ENCODE measurements at places on chromosomes 11 and 22.
A peak's percentile ranks its signal among the peaks of the same experiment; 100 is the strongest.

- no peak for DNase-seq
These were observed 68.2 kb downstream of the CASP12 start for GRCh38 chr11:104830080-104830479.

GRCh38 chr11:69664901-69665300 is 10.3 kb downstream of the LTO1 start:
- DNase-seq = peak; percentile 28

DNA sequence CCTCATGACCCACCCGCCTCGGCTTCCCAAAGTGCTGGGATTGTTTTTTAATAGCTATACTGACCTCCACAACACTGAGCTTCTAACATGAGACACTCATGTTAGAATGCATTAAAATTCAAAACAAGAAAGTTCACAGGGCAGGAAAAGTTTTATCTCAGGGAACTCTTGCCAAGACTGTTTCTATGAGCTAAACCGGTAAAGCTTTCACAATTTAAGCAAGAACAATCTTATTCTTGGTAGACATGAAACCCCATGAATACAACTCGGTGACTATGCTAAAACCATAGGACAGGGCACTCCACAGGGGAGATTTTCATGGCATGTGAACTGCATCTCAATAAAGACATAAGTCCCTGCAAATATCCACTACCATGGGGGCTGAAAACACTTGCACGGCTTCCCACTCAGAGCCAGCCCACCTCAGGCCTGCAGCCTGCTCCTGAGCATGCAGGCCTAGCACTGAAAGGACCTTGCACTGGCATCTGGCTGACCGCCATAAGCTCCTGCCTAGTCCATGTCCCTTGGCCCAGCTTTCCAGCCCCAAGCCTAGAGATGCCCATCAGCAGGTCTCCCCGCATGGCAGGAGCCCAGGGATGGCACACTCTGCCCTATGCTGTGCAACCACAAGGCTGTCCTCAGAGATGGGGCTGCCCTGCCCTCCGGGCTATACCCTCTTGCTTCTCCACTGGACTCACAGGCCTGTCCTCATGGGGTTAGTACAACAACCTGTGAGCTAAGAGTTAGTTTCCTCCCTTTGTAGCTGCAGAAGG is 58.4 kb downstream of the DGCR2 start:
- DNase-seq = peak; percentile 33

- DNase-seq = no peak
These were observed 22.9 kb downstream of the POLD3 start for GRCh38 chr11:74615311-74615710.

DNA sequence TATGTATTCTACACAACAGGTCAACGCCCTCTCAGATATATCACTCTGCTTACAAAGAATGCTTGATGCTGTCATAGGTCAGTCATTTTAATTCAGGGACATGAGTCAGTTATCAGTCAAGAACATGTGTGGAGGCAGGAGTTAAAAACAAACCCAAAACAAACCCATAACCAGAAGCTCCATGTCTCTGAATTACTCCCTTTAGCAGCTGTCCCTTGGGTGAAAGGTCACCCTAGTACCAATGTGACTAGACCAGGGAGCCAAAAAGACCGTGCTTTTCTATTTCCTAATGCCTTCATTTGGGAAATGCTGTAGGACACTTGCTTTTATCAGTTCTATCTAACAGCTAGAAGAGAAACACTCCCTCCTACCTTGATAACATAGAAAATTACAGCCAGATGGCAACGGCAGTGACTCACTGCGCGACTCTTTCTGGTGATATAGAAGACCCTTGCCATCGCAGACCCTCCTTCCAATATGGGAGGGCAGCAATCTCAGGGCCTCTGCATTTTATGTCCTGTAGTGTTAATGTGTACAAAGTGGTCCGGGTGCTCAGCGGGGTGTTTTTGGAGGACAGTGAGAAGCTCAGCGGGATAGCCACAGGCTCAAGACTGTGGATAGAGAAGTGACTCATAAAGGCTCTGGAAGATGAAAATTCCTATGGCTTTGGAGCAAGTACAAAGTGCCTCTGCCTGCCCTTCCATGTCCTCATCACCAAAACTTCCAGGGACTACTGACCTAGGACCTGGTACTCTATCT is 24.8 kb downstream of the APOL5 start:
- DNase-seq = no peak

GRCh38 chr11:69370984-69371709 is 77.2 kb downstream of the MYEOV start:
- DNase-seq = peak; percentile 39

GRCh38 chr11:72263361-72263760 is 19.4 kb upstream of the PHOX2A start:
- DNase-seq = no peak

DNA sequence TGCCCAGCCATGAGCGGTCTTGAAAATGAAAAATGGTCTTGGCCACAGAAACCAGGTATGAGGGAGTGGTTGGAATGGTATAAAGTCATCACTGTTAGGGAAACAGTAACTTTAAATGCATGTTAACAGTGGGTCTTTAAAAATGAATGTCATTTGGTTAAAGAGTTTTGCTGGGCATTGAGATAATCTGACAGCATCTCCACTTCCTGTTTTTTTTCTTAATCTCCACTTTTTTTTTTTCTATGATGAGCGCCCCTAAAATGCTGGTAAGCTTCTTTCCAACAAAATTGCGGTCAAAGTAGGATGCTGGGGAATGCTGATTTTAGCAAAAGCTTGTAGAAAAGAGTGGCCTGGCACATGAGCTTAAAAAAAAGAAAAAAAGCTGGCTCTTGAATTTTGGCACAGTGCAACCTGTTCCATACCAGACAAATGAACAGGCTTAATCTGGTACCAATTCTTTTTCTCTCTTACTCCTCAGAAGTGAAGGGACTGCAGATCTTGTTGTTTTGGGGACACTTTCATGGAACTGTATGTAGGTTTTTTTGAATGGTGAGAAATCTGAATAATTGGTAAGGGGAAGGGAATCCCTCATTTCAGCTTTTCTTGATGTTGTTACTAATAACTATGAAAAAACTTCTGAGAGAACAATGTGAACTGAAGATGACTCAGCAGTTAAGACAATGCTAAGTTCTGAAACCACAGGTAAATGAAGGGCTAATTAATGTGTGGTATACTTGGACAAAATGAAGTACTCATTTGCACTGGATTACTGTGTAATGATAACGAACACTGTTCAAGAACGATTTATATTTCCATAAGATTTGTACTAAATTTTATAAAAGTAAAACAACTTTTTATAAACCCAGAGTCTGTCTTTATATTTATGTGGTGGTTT is 3.1 kb upstream of the ARHGEF12 start:
- no peak for DNase-seq

GRCh38 chr11:7547687-7548086 is 33.9 kb downstream of the PPFIBP2 start:
- DNase-seq = no peak

DNA sequence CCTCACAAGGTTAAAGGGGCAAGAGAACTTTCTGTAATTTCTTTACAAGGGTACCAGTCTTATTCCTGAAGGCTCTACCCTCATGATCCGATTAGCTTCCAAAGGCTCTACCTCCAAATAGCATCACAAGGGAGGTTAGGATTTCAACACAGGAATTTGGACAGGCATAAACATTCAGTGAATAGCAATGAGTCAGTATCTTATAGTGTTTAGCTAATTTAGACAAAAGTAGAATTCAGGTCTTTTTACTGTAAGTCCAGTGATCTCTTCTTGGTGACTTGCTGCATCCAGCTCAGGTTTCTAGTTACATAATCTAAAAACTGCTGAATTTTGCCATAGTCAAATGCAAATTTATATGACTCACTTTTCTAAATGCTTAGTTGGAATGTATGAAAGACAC is 1995.6 kb upstream of the RAG2 start:
- no peak for DNase-seq
